Stimulated activated CD4-positive, alpha-beta T cell treated with anti-CD3 and anti-CD28 coated beads, Interleukin-1b, Interleukin-23, amount 100 ng/mL, for 48 hours (primary cell): ENCODE measurements at places on chromosomes 1 and 21.

DNA sequence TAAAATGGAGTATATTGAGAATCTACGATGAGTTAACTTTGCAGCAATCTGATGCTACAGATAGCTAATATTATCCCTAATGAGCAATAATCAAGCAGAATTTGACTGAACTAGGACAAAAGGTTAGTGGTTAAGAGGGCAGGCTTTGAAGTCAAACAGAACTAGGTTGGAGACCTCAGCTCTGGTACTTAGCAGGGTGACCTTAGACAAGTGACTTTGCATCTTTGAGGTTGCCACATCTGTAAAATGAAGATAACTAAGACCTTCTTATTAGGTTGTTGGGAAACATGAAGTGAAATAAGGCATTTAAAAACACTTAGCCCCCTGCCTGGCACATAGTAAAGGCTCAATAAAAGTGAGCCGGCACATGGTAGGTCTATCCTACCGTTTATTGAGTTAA is 4.3 kb upstream of the FUCA1 start:
- no peak for DNase-seq

- no peak for DNase-seq
Measured at GRCh38 chr1:145889722-145890121, 4.1 kb upstream of the ANKRD35 start.

DNA sequence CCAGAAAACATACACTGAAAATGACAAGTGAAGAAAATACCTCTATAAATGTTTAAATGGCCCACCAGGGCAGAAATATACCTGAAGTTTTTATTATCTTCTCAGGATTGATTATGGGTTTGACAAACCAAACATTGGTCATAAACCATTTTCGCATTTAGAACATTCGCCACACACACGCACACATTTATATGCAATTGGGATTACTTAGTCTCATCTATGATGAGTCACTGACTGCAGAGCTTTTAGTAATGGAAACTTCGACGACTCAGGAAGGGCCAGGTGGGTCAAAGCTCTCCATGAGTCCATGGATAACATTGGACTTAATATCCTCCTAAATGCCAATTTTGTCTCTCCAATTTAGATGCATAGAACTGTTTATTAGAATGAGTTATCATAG is 16.9 kb downstream of the NRDC start:
- DNase-seq, result peak; percentile 12

GRCh38 chr1:205584732-205585131 is 47.1 kb downstream of the ELK4 start:
- DNase-seq, result no peak

DNA sequence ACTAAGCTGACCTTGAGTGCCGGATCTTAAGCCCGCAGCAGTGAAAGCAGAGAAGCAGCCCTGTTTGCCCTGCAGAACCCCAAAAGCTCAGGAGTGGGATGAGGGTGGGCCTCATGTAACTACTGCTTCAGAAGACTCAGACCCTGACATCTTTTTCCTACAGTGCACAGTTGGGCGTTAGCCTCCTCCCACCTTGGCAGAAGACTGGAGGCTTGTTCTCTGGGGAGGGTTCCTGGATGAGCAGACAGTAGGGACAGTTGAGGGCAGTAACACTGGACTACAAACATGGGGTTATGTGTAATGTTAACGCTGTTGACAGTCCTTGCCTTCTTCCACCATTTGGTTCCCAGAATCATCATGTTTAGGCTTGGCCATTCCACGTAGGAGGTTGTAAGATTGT is 9.6 kb downstream of the CTPS1 start:
- no peak for DNase-seq

DNA sequence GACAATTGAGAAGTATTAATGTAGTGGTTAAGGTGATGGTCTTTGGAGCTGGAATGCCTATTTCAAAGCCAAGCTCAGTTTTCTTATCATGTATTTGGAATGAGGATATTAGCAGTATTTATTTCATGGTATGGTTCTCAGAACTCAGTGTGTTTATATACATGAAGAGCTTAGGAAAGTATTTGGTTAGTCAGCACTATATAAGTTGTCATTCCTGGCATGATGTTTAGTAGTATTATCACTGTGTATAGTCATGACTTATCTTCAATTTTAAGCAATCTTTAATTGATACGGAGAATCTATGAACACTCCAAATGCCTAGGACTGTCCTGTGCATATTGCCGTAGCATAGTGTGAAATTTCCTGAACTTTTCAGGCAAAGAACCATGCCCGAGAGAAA is 501.9 kb upstream of the USP24 start:
- no peak for DNase-seq

DNA sequence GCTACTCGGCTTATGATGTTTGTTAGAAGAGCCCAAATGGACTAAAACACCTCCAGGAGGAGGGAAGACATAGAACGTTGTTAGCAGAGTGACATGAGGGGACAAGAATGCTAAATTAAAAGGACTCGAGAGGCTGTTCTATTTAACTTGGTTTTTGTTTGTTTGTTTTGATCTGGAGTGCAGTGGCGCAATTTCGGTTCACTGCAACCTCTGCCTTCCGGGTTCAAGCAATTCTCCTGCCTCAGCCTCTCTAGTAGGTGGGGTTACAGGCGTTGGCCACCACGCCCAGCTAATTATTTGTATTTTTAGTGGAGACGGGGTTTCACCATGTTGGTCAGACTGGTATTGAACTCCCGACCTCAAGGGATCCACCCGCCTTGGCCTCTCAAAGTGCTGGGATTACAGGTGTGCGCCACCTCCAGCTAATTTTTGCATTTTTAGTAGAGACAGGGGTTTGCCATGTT is 5.1 kb upstream of the HNRNPU start:
- DNase-seq, result no peak

GRCh38 chr1:60390593-60391282 is 317.2 kb upstream of the C1orf87 start:
- DNase-seq, result no peak

DNA sequence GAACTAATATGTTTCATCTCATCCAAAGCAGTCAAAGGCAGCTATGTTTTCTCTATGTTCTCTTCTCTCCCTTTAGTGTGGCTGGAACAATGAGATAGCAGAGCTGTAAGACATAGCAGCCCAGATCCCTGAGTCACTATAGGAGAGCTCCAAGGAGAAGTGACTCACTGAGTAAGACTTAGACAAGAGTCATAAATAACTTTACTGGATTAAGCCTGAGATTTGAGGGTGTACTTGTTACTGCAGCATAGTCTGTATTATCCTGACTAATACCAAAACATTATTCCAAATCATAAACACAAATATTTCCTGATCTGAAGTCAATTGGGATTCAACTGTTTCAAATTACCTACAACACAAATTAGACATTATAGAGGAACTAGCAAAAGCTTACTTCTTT is 3.9 kb downstream of the KRTAP19-8 start:
- DNase-seq, result no peak

GRCh38 chr1:197984289-197984688 is 67.1 kb downstream of the LHX9 start:
- DNase-seq, result no peak

DNA sequence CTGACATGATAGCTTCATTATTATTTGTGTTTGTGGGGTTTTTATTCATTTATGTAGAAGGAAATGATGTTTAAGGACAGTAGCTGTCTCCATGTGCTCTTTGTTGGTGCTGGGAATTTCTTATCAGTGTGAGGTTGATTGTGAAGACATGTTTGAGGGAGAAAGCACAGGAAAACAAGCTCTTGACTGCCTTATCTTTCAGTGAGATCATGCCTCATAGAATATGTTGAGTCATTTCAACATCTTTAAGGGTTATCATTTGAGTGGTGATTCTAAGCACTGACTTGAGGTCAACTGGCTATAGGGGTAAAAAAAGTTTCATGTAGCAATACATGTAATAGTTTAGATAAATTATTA is 405.1 kb upstream of the ADAMTS5 start:
- DNase-seq, result no peak

- peak; percentile 71 for DNase-seq
Measured at GRCh38 chr1:39410915-39411436, 80.5 kb upstream of the BMP8A start.

DNA sequence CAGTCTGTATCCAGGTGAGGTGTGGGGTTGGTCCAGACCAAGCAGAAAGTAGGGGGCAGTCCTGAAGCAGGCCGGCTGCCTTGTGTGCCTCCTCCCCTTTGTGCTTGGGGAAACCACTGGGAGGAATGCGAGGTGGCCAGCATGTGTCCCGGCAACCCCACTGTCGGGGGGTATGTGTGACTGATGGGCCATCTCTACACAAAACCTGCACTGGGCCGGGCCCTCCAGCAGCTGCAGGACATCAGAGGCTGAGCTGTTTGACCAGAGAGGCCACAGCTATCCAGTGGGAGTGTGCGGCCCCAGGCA is 33.3 kb downstream of the TMEM51 start:
- no peak for DNase-seq

GRCh38 chr21:36722370-36723368 is 23.8 kb downstream of the SIM2 start:
- DNase-seq, result no peak

DNA sequence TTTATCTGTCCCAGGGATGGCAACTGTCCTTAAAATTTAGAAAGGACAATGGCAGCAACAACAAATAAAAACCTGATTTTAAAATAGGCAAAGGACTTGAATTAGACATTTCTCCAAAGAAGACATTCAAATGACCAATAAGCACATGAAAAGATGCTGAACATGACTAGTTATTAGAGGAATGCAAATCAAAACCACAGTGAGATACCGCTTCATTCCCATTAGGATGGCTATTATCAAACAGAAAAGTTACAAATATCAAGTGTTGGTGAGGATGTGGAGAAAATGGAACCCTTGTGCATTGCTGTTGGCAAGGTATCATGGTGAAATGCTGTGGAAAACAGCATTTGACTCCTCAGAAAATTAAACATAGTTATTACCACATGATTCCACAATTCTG is 120.7 kb downstream of the CRB1 start:
- no peak for DNase-seq

- DNase-seq, result peak; percentile 50
Measured at GRCh38 chr1:212727386-212728181, 27.9 kb upstream of the BATF3 start.

- no peak for DNase-seq
Measured at GRCh38 chr1:56132520-56132919, 446.8 kb downstream of the PLPP3 start.

DNA sequence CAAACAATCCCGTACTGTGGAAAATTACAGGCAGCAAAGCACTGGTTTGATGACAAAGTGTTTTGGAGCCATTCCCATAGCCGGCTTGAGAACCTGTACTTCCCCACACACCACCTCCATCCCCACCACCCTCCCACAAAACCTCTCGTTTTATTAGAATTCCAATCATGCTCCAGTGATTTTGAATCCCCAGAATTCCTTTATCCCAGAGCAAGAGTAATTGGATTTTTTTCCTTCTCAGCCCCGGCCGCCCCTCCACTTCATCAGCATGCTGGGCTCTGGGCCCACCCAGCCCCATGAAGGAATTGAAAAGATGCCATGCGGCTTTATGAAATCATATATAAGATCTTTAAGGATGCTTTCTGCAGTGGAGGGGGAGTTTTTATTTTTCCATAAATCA is 136.6 kb downstream of the OMA1 start:
- no peak for DNase-seq

DNA sequence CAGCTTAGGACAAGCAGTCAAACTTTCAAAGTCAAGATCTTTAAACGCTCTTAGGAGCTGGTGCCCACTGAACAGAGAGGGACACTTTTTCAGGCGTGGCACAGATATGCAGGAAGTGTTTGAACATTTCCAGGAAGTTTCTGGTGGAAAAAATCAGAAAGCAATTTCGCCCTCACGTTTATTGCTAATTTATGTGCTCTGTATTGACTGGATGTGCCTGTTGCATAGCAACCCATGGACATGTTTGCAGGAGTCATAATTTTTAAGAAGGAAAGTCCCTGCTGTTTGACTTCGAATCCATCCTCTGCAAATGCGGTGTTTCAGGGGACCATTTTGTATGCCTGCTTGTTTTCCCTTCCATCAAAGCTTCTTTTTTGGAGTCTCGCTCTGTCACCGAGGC is 239.9 kb upstream of the IRF2BP2 start:
- DNase-seq, result no peak

GRCh38 chr1:54323324-54323739 is 82.9 kb downstream of the SSBP3 start:
- no peak for DNase-seq

DNA sequence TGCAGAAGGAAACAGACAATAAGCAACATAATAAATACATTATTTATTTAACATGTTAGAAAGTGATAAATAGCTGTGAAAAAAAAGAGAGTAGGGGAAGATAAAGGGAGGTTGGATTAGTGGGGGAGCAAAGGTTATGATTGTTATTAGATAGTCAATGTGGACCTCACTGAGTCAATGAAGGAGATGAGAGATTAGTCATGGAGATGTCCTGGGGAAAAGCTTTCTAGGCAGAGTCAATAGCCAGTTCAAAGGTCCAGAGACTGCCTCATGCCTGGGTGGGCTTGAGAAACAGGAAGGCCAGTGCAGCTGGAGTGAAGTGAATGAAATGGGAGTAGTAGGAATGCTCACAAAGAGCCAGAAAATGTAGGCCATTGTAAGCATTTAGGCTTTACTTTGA is 187.1 kb upstream of the CACYBP start:
- DNase-seq, result no peak

DNA sequence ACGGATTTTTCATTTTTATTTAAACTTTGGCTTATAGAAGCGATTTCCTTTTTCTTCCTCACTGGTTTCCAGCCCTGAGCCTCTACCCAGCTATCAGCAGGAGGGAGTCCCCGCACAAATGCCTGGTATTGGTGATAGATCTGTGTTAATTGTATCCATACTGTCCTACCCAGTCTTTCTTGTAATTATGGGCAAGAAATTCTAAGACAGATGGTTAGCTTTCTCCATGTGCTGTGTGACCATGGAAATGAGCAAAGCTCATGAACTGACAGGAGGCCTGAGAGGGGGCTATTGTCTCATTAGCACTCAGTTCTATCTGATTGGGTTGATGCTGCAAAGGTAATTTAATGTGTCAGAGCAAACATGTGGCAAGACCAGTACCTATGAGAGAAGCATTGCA is 108.1 kb upstream of the IVNS1ABP start:
- no peak for DNase-seq

GRCh38 chr1:73953186-73953585 is 244.8 kb downstream of the LRRIQ3 start:
- DNase-seq, result no peak

- no peak for DNase-seq
Measured at GRCh38 chr1:184823080-184823479, 68.4 kb upstream of the EDEM3 start.

DNA sequence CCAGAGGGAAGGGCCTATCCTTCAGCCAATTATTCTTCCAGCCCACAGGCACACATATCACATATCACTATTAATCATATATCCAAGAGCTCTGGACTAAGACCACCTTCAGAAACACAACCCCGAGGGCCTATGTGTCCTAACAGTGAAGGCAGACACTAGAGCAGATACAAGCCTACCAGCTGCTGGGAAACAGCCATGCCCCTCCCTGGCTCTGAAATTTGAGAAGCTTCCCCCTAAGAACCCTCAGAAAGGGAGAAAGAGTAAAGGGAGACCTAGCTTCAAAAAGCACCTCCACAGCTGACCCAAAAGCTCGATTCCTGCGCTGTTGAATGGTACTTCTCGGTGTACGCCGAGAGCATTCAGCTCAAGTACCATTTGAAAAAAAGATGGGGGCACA is 17.4 kb downstream of the CNN3 start:
- no peak for DNase-seq

GRCh38 chr1:25731148-25731547 is 68.8 kb upstream of the SELENON start:
- DNase-seq, result no peak

GRCh38 chr1:66563094-66563800 is 29.3 kb downstream of the SGIP1 start:
- DNase-seq, result no peak

- no peak for DNase-seq
Measured at GRCh38 chr1:202282596-202283283, 59.0 kb downstream of the UBE2T start.
